ENCODE measurements at places on chromosomes 16 and 17.

GRCh38 chr17:35791681-35792350 lies 3.6 kb downstream of the MMP28 start:
- DNase-seq = no peak

DNA sequence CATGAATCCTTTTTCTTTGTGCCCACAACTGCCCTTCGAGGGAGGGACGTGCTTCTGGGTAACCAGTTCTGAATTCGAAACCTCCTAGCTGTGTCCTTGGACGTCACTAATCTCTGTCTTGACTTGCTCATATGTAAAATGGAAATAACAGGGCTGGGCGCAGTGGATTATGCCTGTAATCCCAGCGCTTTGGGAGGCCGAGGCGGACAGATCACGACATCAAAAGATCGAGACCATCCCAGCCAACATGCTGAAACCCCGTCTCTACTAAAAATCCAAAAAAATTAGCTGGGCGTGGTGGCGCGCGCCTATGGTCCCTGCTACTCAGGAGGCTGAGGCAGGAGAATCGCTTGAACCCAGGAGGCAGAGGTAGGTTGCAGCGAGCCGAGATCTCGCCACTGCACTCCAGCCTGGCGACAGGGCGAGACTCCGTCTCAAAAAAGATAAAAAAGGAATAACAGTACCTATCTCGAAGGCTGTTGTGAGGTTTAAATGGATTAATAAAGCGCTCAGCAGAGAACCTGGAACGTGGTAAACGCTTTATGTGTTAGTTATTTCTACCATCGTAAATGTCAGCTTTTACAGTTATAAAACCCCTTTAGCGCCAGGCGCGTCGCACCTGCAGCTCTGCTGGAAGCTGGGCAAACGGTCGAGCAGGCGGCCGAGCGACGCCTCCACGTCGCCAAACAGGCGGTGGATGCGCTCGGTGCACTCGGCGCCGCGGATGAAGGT lies 641 bp downstream of the COG8 start:
- no peak for DNase-seq

DNA sequence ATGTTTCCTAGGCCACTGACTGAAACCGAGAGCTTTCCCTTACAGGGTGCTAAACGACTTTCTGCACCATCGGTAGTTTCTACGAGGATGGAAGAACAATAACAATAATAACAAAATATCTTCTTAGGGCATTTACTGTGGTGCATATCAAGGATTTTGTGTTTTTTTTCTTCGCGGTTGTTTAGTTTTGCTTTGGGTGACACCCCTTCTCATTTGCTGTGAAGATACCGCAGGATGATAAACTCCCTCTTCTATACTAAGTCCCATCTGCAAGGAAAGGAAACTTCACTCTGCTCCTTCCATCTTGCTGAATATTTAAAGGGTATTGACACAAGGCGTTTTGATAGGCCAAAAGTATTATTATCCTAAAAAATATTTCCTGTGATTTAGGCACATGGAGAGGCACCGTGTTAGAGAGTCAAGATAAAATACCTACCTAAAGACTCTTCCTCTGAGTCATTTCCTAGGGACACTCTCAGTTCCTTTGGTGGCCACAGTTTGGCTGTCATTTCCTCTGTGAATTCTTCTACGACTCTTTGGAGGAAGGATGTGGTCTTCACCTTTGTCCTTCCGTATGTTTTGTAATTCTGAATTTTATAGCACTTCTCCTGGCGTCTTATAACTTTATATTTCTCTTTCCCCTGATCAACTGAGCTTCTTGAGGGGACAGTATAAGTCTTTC lies 318.8 kb downstream of the CDH13 start:
- no peak for DNase-seq

DNA sequence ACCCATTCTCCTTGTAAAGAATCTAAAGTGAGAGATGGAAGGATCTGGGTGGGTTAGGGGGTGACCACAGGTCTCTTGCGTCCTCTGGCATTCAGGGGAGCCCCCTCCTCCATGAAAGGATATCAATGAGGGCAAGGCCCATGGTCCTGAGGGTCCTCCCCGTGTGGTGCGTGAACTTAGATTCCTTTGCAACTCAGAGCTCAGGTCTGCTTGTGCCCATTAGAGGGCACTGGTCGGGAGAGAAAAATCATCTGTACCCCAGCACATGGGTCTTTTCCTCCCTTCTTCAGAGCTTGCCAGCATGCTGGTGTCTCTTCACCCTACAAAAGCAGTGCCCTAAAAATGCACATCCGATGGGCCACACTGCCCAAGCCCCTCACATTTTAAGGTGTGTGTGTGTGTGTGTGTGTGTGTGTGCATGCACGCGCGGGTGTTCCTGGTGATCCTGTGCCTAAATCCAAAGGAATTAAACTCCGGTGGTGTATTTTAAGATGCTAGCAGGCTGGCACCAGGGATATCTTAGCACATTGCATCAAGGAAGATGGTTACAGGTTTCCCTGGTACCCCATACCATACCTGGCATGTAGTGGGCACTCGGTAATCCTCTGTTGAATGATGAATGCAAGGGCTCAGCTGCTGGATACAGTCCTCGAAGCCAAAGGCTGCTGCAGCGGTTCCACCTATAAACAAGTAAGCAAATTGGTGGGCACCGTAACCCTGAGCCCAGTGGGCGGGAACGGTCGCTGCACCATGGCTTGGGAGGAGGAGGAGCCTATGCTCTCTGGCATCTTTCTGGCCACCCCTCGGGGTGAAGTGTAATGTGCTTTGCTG lies 4.7 kb downstream of the C1QTNF1 start:
- DNase-seq = no peak

DNA sequence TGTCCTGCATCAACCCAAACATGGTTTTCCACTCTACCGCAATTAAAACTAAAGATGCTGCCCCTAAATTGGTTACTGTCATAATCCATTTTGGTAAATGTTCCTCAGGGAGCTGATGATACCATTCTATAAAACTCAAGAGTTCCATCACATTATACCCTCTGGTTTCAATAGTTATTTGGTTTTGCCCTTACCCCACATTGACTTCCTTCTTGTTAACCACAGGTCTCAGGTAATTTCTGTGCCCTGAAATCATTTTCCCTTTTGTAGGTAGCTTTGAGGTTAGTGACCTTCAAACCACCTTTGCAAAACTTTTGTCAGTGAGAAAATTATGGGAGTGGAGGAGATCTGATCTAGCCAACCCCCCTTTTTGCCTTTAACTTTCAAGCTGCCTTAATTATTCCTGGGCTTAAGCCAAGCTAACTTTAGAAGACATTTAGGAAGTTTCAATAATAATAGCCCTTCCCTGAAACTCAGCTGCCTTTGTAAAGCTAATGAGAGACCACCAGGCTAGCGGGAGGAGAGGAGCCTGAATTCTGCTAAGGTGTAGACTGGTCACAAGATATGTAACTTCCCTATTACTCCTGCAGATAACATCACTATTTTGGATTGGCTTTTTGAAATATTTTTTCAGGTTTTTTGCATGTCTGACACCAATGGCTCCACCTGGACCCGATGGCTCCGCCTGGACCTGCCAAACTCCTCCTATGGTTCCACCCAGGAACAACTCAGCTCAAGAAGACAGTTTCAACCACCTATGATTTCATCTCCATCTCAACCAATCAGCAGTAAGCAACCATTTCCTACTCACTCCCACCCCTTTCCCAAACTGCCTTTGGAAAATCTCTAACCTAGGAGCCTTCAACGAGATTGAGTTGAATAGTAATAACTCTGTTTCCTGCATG lies 224.9 kb downstream of the HS3ST3B1 start:
- no peak for DNase-seq

DNA sequence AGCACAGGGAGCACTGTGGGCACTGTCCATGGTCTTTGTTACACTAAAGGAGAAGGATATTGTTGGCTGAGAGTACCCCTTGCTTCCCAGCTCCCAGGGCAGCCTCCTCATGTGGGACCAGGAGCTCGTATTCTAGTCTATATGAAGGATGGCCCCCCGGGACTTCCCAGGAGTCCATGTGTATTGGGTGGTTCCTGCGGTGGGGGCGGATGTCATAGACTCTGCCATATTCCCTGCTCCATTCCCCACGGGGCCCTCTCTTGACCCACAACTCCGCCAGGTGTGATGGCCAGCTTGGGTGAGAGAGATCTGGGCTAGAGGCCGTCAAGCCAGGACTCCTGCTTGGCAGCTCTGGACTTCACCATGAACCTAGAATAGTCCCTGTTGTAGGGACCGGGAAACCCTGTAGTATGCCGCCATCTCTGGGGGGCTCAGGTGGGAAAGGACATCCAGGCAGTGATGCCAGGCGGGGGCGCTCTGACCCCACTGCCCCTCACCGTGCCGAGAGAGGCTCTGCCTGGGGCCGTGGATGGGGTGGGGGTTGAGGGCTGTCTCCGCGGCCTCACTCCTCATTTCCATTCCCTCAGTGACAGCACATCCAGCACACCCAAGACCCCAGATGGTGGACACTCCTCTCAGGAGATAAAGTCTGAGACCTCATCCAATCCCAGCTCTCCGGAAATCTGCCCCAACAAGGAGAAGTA lies 37.8 kb downstream of the OR1D5 start:
- DNase-seq = no peak

DNA sequence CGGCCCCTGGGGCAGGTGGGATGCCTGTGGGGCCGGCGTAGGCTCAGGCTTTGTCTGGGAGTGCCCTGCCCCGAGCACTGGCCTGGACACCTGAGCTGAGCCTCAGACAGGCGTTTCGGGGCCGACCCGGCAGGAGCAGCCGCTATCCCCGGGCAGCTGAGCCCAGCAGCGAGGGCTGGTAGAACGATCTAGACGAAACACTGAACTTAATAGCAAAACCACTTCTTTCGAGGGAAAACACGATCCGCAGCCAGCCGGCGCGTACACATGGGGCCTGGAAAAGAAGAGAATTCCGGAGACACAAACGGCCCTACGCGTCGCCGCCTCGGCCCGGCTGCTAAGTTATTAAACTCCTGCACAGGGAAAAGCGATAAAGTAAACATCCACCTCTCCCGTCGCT lies 22.0 kb upstream of the SSTR5 start:
- DNase-seq = no peak

GRCh38 chr16:76059186-76059585 lies 218.0 kb upstream of the CNTNAP4 start:
- DNase-seq = no peak

GRCh38 chr17:30796016-30796415 lies 28.5 kb downstream of the CRLF3 start:
- no peak for DNase-seq

- DNase-seq = no peak
Measured at GRCh38 chr17:42325026-42325425, 36.7 kb downstream of the STAT5A start.

DNA sequence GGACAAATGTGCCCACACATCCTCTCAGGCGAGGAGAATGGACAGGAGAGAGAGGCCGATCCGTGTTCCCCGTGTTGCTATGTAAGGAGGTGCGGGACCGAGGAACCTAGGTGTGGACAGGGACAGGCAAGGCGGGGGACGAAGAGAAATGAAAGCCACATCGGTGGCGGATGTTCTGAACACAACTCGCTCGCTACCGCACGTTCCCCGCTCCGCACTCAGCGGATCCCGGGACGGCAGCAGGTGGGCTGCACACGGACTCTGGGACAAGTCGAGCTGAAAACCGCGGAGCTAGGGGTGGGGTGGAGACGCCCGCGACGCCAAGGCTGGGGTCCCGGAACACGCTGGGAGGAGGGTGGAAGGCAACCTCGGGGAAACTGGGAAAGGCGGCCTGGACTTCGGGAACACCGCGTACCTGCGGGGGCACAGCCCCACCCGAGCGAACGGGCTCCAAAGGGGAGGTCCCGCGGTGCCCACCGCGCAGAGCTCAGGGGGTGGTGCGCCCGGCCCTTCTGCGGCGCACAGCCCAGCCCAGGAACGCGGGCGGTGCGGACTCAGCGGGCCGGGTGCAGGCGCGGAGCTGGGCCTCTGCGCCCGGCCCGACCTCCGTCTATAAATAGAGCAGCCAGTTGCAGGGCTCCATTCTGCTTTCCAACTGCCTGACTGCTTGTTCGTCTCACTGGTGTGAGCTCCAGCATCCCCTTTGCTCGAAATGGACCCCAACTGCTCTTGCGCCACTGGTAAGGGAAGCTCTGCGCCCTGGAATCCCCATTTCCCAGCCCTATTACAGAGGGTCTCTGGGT lies at the start of gene MT1E:
Gene MT1E, plus strand, starts transcription at position 642 of the 803 bp plus-strand sequence. Its CDS starts 71 bp downstream, at position 713.
- no peak for DNase-seq

GRCh38 chr16:4801051-4801961 lies 1.1 kb downstream of the ROGDI start:
- DNase-seq = no peak

- DNase-seq = no peak
Measured at GRCh38 chr16:6483469-6484033, 849.1 kb upstream of the RBFOX1 start.

GRCh38 chr17:36721560-36722120 lies 120.3 kb downstream of the MRM1 start:
- no peak for DNase-seq

DNA sequence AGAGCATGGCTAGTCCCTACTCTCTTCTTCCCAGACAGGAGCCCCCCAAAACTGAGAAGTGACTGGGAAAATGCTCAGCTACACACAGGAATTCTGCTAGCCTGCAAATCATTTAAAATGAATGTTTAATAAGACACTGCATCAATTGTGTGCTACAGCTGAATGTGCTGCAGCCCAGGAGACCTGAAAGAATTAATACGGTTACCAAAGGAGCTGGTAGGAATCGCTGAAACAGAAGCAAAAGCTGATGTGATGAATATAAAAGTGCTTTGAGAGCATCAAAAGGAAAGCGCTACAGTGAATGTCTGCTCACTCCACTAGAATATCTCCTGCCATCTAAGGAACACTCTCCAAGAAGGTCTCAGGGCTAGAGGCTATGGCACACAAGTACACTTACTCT lies 3.7 kb downstream of the GRIN2A start:
- DNase-seq = no peak

Data from right renal pelvis (tissue), 4 donors.